Nucleus accumbens (tissue), 56 donors: ENCODE measurements at places on chromosomes 6 and 20.

DNA sequence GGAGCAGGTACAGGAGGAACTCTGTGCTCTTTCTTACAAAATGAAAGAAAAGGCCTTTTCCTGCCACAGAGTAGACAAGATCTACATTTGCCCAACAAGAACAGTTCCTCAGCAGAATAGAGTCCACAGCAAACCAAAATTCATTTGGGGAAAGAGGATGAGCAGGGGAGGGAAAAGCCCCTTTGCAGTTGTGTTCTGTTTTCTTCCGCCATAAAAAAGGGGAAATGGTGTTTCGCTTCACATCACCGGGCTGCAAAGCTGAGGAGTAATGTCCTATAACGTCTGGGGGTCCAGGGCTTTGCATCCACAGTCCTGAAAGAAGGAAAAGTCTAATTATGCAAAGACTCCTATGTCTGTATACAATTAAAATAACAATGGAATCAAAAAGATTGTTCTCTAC, at the start of gene GPR31:
TSS of gene GPR31 (minus strand) at position 118 of the 400 bp plus-strand sequence. CDS start 149 bp downstream, outside the sequence.
- DNase-seq, result no peak

GRCh38 chr6:78810146-78810545, 57.2 kb upstream of the IRAK1BP1 start:
- DNase-seq, result no peak

GRCh38 chr6:14423330-14423729, 305.8 kb downstream of the CD83 start:
- DNase-seq, result no peak

GRCh38 chr6:10722570-10722819, 375 bp upstream of the TMEM14C start:
- DNase-seq, result no peak

DNA sequence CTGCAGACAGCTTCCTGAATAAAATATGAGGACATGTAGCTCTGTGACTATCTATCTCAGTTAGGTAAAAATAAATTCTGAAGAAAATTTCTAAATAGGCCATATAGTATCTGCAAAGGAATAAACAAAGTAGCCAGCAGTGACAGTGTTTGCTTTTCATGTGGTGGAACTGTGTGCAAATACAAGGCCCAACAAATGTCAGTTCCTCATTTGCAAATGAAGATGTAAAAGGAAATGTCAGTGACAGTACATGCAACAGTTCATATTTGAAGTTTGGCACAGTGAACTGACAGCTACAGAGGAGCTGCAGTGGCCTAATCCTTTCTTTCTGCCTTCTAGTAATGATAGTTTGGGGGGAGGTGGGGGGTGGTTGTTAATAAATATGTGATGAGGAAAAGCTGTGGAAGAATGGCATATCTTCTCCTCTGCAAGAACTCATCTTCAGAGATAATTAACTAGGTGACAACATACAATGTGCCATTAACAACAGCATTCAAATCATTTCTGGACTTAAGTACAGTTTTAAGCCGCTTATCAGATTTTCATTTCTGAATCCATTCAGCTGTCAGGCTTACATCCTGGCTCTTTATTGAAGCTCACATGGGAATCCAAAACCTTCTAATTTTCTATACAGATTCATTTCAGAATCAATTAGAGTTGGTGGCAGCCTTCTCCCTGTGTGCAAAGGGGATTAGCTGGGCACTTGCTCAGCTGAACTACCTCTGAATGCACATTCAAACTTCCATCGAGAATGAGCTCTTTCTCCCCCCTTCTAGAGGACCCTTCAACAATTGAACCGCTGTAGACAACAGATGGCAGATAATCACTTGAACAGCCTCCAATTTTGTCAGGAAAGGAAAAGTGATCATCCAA, 1059.0 kb upstream of the EPHA7 start:
- DNase-seq, result no peak

DNA sequence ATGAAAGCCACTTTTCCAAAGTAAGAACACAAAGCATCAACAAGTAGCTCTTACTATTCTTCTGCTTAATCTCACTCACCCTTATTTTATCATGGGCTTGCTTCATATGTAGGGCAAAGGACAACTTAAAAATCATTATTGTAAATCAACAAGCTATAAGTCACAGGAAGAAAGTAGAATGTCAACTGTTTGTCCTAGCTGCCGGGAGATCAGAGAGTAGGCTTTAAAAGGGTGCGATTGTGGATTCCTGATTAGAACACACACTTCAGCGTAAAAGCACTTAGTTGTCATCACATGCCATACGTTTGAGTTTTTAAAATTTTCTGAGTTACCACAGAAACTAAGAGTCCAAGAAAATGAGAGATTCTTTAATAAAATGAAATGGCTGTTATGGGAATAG, 44.4 kb upstream of the NHSL1 start:
- no peak for DNase-seq

GRCh38 chr6:153207617-153208016, 76.5 kb upstream of the RGS17 start:
- DNase-seq, result no peak

- no peak for DNase-seq
These were observed 18.8 kb downstream of the APCDD1L start for GRCh38 chr20:58496429-58496769.

- DNase-seq, result no peak
These were observed 1.1 kb downstream of the BAG2 start for GRCh38 chr6:57173056-57173885.
